ENCODE measurements at places on chromosomes 2 and 18.

- peak; percentile 96 for DNase-seq
Measured at GRCh38 chr2:219388121-219388906, 602 bp upstream of the DNPEP start.

GRCh38 chr2:11168488-11168887 is 13.2 kb downstream of the SLC66A3 start:
- DNase-seq: no peak

GRCh38 chr2:79235135-79235534 is 75.6 kb upstream of the REG3A start:
- no peak for DNase-seq

GRCh38 chr2:18829976-18830375 is 240.6 kb upstream of the NT5C1B start:
- DNase-seq: peak; percentile 54

DNA sequence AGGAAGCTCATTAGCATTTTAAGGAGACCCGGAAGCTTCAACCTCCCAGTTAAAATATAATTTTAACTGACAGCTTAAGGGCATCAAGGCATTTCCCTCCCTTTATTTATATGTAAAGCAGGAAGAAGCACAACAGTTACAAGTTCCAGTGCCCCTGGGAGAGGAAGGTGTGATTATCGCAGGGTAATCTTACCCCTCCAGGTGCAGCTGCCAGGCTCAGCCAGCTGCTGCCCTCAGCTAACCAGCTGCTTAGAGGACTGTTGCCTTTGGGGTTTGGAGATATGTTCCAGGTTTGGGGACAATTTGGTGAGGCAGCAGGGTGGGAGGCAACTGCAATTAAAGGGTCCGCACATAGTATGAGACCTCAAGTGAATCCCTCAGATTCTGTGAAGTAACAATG is 55.3 kb upstream of the SETBP1 start:
- DNase-seq: no peak

DNA sequence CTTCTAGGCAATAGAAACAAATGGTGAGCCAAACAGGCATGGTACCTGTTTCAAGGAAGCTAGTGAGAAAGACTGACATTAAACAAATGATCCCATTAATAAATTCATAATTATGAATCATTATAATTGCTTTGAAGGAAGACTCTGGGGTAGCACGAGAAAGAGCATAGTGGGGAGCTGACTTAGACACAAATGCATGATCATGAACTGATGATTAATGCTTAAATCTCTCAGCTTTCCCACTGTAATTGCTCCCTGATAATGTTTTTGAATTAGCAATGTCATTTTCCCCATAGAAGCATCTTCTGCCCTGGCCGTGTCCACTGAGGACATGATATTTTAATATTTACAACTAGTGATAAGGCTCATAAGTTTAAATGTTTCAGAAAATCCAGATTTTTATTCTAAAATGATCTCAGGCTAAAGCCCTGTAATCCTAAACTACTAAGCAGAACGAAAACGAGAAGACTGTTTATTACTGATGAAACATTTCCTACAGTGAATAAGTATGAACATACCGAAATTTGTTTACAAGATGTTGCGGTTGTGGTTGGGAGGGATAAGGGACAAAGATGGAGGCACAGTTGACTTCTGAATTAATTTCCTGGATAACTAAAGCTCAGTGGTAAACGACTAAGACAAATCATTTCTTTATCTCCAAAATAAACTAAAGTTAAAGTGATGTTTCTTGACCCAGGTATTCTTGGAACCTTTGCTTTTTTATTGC is 47.3 kb upstream of the TACR1 start:
- DNase-seq: peak; percentile 78

DNA sequence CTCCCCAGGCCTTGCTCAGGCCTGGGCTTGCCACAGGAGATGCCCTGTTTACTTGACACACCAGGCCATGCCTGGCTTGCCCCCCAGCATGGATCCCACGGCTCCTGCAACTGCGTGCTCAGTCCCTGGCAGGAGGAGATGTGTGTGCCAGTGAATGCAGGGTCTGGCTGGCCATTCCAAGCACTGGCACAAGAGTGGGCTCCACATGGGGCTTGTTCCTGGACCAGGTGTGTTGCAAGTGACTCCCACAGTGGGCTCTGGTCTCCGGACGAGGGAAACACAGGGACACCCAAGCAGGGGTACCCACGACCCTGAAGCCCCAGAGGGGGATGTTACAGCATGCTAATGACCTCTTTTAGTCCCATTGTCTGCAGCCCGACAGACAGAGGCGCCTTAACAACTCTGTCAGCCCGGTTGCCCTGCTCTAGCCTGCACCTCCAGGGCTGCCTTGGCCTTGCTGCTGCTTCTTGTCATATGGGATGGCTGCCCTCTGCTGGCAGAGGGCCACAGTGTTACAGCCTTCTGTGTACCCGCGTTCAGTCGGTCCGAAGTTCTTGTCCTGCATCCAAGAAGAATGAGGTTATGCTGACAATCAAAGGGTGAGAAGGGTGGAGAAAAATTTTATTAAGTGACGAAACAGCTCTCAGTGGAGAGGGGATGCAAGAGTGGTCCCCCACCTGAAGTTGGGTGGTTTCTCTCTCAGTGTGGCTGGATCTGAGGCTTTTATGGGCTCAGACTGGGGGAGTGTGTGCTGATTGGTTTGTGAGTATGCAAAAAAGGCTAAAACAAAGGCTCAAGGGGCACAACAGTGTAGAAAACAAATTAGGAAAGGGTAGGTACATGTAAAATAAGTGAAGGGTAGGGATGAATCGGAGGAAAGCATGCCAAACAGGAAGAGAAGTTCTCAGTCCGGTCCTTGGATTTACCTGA is 180.4 kb downstream of the MBD5 start:
- no peak for DNase-seq

GRCh38 chr2:158773121-158773520 is 22.0 kb upstream of the DAPL1 start:
- DNase-seq: peak; percentile 7

GRCh38 chr2:29848566-29849310 is 72.6 kb downstream of the ALK start:
- DNase-seq: no peak

All from HCEC 1CT (cell line).